Astrocyte (in vitro differentiated cells and primary cell): ENCODE measurements at places on chromosomes 2 and 18. TPM values are rescaled to one million over a fixed set of nuclear protein-coding genes. Genes with fewer than 3 reads are reported as not detected.

The CHAC2 gene
- 3.1 and 3.6 TPM in 2 replicates for total RNA-seq

- no peak for DNase-seq
Observed at GRCh38 chr2:241187101-241187917, 1.2 kb upstream of the ANO7 start.

DNA sequence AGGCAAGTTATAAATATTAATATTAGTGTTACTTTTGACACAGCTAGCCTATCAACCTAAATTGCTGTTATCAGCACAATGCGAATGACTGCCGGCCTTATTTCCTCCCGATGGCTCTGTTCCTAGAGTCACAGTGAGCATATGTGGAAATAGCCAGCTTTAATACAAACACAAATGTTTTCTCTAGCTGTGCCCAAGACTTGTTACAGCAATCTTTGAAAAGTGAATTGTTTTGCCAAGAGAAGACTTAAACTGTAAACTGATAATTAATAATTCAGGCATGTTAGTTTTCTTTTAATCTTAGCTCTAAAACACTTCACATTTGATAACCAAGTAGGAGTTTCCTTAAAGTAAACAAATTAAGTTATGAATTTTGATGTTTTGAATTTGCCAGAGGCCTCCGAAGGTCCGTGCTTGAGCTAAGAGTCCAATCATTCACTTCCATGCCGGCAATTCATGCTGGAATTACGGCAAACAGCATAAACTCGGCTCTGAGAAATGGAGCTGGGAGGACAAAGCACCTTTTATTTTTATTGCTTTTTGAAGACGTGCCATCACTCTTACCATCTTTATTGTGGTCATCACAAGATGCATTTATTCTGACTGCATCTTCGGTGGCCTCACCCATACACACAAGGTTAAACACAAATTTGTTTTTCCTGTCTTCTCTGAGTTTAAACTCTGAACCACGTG lies 184.5 kb upstream of the CWC22 start:
- DNase-seq = no peak

The MAP2 gene
- total RNA-seq = 11.8 and 15.9 TPM in 2 replicates

The CPO gene
- not detected in 2 replicates for total RNA-seq

DNA sequence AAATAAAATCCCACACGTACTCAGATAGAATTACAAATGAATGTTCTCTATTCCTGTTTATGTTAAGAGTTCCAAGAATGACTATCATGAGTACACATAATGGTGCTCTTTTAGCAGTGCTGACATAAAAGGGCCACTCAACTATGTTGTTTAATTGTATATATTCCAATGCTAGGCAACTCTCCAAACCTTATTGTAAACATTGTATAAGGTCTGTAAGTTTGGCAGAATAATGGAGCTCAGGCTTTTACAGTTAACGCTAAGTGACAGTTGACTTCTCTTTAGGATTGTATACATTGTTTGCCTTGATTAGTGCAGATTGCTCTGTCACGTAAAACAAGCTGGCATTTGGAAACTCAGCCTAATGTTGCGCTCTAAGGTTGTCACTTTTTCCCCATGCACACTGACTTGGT lies 20.8 kb downstream of the RBMS1 start:
- peak; percentile 41 for DNase-seq

The IL36A gene
- total RNA-seq = not detected in 2 replicates

- DNase-seq = peak; percentile 31
Observed at GRCh38 chr2:163213661-163214081, 375.1 kb upstream of the KCNH7 start.

The GLI2 gene
- total RNA-seq = 42.9 and 44.5 TPM in 2 replicates

The SERPINB11 gene
- not detected in 2 replicates for total RNA-seq

- DNase-seq = peak; percentile 10
Observed at GRCh38 chr2:105287692-105288091, 41.8 kb downstream of the TGFBRAP1 start.
